ENCODE measurements at places on chromosomes 3 and 15.
A peak's percentile ranks its signal among the peaks of the same experiment; 100 is the strongest.

GRCh38 chr15:72099155-72099554, 18.8 kb downstream of the MYO9A start:
- DNase-seq, result no peak

- no peak for DNase-seq
Observed at GRCh38 chr15:92751528-92751927, 96.0 kb upstream of the FAM174B start.

DNA sequence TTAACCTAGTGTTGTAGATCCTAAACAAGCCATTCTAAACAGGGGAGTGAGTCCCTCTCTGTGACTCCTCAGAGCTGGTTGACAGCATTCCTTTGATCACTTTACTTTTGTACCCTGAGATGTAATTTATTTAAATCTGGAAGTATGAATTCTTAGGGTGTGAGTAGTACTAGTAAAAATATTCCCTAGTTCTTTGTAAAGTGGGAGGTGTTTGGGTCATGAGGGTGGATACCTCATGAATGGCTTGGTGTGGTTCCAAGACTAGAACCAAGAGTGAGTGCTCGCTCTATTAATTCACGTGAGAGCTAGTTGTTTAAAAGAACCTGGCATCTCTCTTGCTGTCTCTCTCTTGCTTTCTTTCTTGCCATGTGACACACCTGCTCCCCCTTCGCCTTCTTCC, 223.7 kb downstream of the SQOR start:
- no peak for DNase-seq

DNA sequence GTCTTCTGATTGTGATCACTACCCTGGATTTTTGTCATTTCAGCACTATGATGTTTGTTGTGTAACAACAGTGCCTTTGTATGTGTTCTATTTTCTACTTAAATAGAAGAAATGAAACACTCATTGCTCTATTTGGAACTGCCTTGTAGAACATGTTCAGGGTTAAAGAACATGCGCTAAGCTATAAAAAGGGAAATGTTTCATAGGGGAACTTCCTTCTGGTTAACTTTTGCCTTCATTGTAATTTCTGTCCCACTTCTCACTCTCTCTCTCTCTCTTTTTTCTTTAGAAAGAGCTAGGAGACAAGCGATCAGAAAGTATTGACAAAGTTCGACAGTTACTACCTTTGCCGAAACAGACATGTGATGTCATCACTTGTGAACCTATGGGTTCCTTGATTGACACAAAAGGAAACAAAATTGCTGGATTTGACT, at the start of gene P2RY12:
P2RY12 (minus strand) TSS at position 13 of the 434 bp plus-strand sequence. CDS start 45,908 bp downstream, outside the sequence.
- DNase-seq, result no peak

DNA sequence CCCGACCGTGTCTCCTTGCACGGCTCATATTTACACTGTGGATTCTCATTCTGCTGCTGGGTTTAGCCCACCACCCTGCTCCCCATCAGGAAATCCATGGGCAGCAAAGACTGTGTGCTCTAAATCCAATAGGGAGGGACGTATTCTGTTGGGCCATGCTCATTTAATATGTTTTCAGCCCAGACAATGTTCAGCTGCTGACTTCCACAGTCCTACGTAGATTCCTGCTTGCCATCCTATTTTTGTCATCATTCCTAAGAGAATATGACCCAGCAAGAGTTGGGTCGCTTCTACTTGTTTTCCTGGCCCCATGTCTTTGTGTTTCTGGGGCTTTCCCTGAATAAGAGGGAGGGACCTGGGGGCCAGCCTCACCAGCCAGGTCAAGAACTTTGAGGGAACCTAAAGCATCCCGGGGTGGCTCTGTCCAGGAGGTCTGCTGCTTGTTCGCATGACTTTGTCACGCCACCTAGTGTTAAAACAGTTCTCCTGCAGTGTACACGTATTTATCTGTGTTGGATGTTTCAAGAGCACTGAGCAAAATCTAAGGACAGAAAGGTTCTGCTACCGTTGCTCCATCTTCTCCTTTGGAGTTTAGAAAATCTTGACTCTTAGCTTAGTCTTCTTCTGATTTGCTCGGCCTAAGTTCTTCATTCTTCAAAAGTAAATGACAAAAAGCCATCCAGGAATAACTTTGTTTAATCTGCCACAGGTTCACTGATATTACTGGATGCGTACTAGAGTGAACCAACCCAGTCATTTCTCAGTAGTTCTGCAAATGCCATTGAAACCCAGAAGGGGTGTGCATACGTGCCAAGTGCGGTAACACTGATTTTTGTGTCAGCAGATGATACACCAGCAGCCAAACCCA, 79.8 kb upstream of the NR2E3 start:
- peak; percentile 79 for DNase-seq

DNA sequence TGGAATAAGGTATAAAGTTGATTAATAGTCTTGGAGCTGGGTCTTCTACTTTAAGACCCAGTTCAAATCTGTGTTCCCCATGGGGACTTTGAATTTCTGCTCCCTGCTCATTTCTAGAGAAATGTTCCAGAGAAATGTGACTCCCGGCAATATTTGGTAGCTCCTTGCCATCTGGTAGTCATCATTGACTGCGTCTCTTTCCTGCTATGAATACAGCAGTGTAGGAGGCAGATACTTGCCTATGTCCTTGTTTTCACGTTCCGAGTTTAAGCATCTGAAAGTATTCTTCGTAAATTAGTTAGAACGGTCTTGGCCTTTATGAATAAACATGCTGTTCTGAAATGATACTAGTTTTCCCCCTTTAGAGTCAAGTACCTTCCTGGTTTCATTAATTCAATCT, 352.9 kb downstream of the PTPRG start:
- peak; percentile 59 for DNase-seq

- no peak for DNase-seq
Observed at GRCh38 chr3:58009026-58009748, 965 bp downstream of the FLNB start.

GRCh38 chr15:64527263-64527984, 67.0 kb downstream of the ZNF609 start:
- DNase-seq, result peak; percentile 82

DNA sequence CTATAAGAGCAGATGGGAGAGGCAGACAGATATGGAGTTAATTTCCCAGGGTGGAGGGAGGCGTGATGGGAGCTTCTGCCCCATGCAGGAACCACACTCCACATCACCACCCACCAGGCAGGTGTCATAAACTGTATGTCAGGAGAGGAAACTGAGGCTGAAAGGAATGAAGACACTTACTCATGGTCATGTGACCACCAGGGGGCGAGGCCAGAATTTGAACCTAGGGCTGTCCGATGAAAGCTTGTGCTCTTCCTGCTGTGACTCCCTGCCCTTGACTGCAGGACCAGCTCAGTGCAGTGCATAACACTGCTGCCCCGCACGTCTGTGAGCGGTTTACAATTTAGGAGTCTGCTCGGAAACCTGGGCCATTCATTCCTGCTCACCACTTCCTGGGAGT, 28.8 kb downstream of the NUP210 start:
- DNase-seq, result no peak

- no peak for DNase-seq
Observed at GRCh38 chr3:56375654-56376053, 92.6 kb downstream of the ERC2 start.

- peak; percentile 90 for DNase-seq
Observed at GRCh38 chr15:70492240-70493177, 270.8 kb downstream of the UACA start.

DNA sequence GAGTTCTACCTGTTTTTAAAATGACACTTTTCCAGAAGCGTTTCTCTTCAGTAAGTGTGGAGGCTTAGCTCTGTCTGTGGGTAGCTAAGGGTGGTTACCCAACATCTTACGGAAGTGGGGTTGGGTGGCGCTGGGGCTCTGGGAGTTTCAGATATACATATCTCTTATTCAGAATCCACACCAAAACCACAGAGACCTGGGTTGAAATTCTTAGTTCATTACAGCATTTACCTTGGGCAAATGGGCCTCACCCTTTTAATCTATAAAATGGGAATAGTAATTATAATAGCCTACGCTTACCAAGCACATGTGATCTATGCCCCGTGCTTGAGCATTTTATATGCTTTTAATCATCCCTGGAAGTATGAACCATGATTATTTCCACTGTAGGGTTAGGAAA, 9.4 kb downstream of the PTPRG start:
- DNase-seq, result no peak

- DNase-seq, result peak; percentile 73
Observed at GRCh38 chr3:149042789-149043386, 43.4 kb downstream of the HLTF start.

DNA sequence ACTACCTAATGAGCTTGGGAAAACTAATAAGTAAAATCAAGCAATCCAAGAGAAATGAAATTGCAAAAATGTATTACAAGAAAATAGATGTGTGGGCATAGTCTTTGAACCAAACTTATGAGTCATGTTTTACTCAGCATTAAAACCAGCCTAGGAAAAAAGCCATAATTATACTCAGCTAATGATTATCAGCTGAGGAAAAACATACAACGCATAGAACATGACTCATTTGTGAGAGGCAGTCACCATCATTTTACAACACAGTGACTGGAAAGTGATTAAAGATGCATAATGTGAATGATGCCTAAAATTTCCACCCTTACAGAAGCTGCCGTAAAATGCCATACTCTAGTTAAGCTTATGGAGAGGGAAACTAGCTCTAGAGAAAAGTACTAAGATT, 238.0 kb upstream of the EOMES start:
- DNase-seq, result peak; percentile 88

GRCh38 chr15:27538325-27538724, 560.8 kb downstream of the OCA2 start:
- DNase-seq, result no peak

DNA sequence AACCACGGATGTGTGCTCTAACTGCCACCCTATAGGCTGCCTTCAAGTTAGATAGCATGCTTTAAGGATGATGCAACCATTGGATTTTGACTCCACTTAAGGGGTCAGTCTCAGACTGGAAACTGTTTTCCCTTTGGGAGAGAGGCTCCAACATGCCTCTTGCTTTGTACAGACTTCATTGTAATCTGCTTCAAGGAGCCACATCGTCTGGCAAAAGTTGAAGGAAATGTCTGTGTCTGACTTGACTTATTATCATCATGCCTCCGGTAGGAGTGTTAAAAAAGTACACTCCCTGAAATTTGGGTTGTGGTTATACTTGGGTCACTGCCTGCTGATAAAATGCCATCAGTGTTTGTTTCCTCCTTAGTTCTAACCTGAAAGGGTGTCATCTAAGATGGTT, 245.4 kb upstream of the CDIN1 start:
- DNase-seq, result peak; percentile 63

DNA sequence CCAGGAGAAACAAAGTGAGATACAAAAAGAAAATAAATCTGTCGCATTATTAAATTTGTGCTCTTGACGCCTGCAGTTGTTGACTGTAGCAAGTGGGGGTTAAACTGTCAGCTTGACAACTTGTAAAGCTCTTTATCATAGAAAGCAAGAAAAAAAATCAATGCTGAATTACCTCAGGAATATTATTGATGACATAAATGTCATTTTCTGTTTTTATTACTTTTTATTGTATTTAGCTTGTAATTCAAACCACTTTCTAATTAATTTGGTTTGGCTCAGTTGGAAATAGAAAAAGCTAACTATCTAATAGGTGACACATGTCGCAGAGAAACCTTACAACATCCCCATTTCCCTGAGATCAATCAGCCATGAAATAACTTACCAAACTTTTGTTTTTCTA, 195.3 kb downstream of the CDIN1 start:
- DNase-seq, result no peak

- DNase-seq, result peak; percentile 4
Observed at GRCh38 chr15:91855684-91856489, 2.4 kb downstream of the SLCO3A1 start.

- DNase-seq, result peak; percentile 32
Observed at GRCh38 chr15:90367576-90367975, 15.5 kb downstream of the ZNF774 start.

- no peak for DNase-seq
Observed at GRCh38 chr15:54208786-54209185, 230.5 kb downstream of the UNC13C start.

GRCh38 chr3:33915796-33916546, 117.5 kb downstream of the PDCD6IP start:
- DNase-seq, result peak; percentile 24

GRCh38 chr3:18134386-18135059, 290.6 kb downstream of the SATB1 start:
- DNase-seq, result peak; percentile 82

DNA sequence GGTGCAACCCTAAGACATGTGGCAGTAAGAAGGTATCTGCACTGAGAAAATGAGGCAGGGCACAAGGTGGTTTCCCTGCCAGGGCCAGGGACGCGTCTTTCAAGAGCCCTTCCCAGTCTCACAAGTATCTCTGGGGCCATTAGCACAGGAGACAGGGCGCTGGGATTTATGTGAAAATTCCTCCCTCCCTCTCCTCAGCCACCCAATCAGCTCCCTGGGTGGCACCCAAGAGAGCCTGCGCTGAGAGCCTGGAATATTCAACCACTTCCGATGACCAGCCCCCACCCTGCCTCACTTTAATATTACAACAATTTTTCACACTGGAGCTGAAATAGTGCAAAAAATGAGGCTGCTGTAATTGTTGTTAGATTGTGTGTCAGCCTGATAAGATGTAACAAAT, 26.1 kb downstream of the SEC61A1 start:
- no peak for DNase-seq

DNA sequence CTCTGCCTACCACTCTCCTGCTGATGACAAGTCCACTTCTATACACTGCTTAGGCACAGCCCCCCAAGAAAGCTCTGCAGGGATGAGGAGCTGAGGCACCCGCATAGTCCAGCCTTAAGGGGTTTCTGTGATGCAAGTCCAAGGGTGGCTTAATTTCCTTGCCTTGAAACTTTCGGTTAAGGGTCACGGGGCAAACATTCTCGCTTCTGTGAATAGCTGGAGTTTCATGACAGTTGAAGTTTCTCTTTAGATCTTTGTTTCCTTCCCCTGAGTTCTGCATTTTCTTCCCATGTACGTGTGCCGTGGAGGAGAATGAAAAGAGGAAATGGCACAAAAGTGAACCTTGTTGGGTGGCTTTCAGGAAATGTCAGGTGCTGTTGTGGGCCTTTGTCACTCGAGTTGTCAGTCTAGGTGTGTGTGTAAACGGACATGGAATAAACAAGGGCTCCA, 7.0 kb downstream of the GPR160 start:
- DNase-seq, result no peak

- peak; percentile 74 for DNase-seq
Observed at GRCh38 chr3:141386611-141387111, 18.4 kb downstream of the ZBTB38 start.
